ENCODE measurements at places on chromosomes 6 and 20. TPM values are rescaled to one million over a fixed set of nuclear protein-coding genes. Genes with fewer than 3 reads are reported as not detected.

DNA sequence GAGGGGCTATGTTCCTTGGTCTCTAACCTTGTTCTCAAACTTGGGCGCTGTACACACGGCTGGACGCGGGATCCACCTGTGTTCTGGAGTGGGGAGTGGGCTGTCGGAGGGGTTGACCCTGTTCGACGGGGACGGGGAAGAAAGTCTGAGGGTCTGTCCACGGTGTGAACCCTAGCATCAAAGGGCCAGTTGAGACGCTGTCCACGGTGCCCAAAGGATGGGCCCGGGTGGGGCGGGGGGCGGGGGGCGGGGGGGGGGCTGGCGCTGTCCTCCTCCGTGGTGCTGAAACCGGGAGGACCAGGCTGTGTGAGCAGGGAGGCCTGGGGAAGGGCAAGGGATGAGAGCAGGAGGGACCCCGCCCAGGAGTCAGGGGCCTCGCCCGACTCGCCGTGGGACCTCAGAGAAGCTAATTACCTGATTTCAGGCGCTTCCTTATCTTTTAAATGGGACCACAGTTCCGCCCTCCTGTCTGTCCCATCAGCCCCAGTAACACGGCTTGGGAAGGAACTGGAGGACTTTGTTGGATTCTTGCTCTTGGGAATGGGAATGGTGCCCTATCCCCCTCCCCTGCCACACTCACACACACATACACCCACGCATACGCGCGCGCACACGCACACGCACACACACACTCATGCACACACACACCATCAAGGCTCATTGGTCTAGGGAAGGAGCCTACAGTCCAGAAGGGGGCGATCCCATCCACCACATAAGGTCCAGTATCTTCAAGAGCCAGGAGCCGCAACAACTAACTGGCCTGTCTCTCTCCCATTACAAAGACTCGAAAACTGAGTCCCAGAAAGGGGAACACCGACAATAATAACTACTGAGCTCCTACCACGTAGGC lies 1.0 kb upstream of the VSTM2L start:
- DNase-seq, result no peak

- DNase-seq, result no peak
Measured at GRCh38 chr20:53842301-53843099, 227.9 kb downstream of the BCAS1 start.

GRCh38 chr6:44264154-44265006 lies 971 bp downstream of the NFKBIE start:
- no peak for DNase-seq

DNA sequence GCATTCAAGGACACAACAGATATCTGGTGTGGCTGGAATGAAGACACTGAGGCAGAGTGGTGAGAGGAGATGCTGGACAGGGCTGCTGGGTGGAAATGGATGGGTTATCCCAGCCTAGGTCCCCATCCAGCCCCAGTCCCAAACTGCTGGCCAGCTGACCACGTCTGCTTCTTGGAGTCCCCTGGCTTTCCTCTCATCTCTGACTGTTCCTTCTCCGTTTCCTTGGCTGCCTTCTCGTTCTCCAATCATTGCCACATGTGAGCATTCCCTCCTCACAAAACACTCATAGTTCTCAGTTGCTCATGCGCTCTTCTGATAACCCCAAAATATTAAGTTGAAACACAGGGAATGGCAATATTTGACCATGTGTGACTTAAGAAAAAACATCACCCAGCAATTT lies 31.5 kb downstream of the MAFB start:
- DNase-seq, result no peak

DNA sequence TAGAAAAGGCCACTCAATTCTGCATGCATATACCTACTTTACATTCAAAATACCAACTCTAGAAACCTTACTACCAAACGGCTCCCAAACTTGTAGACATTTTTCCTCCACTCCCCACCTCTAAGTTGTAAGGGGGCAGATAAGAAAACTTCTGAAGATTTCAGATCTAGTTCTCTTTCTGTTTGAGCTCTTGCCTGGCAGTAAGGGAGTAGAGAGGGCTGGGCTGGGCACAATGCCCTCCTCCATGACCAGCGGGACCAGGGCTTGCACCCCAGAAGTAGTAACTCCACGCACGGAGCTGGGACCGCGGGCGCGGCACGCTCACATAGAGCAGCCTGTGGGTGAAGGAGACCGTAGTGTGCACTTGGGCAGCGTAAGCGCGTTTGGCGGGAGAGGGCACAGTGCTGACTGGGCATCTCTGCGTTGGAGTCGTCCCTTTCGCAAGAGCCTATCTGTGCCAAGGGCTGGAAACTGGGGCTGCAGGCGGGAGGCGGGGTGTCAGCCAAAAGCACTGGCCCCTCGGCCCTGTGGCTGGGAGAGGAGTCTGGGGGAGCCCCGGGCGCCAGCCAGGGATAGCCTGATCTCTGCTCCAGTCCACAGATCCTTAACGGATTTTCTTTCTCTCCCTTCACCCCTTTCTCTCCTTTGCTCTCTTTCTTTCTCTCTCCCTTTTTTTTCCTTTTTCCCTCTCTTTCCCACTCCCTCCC lies 32.4 kb downstream of the PHACTR1 start:
- no peak for DNase-seq

DNA sequence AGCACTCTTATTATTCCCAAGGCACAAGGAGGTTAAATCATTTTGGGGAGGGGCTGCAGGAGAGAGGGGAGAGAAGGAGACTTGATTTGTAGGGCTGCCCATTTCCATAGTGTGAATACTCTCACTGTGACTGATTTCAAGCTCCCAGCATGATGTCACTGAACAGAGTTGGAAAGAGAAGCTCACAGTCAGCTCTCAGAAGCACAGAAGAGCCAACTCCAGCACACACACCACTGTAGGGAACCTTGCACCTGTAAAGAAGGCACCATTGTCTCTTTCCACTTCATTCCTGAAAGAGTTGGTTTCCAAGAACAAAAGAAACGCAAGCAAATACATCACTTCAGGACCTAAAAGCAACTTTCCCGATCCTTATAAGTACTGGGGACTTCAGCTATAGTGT lies 12.7 kb upstream of the STK35 start:
- DNase-seq, result no peak

DNA sequence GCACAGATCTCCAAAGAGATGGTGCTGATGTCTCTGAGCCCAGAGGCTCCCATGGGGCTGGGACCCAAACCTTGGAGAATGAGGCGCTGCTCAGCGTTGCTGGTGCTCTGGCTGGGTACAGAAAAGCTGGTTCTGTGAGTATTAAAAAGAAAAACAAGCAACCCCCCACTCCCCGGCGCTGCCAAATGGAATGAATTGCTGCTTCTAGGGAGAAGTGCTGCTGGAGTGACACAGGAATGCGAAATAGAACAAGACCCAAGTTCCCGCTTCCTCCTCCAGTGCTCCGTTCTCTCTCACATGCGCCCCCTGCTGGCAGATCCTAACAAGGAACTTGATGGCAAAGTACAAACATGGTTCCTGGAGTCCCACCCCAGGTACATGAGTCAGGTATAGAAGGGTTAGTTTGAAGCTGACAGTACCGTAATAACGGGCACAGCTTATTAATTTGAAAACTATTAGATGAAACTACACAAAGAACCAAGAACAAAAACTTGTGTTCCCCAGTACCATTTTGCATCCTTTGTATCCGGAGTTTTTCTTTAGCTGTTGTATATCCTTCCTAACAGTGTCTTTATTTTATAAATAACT lies 2.1 kb upstream of the DDX27 start:
- DNase-seq, result peak; percentile 77

SLC22A1 gene
- 0.14 TPM for total RNA-seq

SMAP1 gene
- total RNA-seq, result 27.5 TPM

MCHR2 gene
- total RNA-seq, result not detected

Data from kidney epithelial cell (primary cell).